ENCODE measurements at places on chromosomes 5 and 9.

- no peak for DNase-seq
These were observed 25.9 kb upstream of the AP3B1 start for GRCh38 chr5:78320401-78320800.

GRCh38 chr5:121189342-121190305 lies 662.1 kb upstream of the FTMT start:
- no peak for DNase-seq

DNA sequence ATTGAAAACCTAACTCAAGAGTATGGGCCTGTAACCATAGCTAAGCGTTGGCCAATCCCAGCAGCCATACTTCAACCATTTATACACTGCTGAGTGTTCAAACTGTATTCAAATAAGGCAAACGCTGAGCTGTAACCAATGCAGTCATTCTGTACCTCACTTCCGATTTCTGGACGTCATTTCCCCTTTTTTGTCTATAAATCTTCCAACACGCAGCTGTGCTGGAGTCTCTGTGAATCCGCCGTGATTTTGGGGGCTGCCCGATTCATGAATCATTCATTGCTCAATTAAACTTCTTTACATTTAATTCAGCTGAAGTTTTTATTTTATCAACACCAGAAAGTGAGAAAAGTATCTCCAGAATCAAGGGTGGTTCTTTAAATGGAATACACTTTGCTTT lies 31.7 kb downstream of the MTX3 start:
- DNase-seq = no peak

- no peak for DNase-seq
These were observed 61.3 kb downstream of the AMBP start for GRCh38 chr9:114016629-114017423.

GRCh38 chr9:114911167-114911821 lies 19.1 kb downstream of the TNFSF8 start:
- no peak for DNase-seq

GRCh38 chr9:83027153-83027891 lies 35.6 kb downstream of the RASEF start:
- no peak for DNase-seq
